ENCODE measurements at places on chromosomes 7 and 10.
A peak's percentile ranks its signal among the peaks of the same experiment; 100 is the strongest.

GRCh38 chr7:123425246-123425645 is 109.1 kb downstream of the IQUB start:
- no peak for DNase-seq

- DNase-seq: no peak
Measured at GRCh38 chr7:133339772-133340171, 86.9 kb downstream of the EXOC4 start.

GRCh38 chr10:92850185-92850584 is 1.9 kb downstream of the EXOC6 start:
- no peak for DNase-seq

- DNase-seq: no peak
Measured at GRCh38 chr7:150874401-150875198, 22.3 kb downstream of the AOC1 start.

DNA sequence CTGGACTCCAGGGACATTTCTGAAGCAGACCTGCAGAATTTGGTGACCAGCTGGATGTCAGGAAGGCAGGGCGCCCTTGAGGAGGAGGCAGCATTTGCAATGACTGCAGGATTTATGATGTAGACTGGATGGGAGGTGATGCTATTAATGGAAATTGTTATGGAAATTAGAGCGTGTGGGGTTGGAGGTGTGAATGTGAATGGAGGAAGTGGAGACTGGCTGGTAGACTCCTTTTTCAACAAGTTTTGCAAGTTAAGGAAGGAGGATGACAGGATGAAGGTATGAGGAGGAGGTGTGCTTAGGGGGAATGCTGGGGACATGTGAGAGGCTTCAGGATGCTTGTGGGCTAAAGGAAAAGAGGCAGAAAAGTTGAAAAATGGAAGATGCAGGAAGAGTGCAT is 137.0 kb downstream of the TMEM178B start:
- DNase-seq: no peak

DNA sequence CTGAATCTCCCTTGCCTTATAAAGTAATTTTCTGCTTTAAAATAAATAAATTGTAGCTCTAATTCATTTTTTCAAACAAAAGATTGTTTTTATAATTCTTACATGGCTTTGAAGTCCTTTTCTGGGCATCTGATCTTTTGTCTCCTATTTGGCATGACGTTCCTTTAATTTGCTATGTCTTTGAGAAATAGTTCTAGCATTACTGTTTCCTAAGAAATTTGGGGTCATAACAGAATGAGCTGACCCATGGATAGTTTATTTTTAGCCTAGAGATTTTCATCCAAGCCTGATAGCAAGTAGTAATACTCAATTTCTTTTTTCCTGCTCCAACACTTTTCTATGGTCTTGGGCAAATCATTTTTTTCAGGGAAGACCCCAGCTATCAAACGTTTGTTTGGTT is 31.4 kb downstream of the CCDC71L start:
- DNase-seq: no peak

DNA sequence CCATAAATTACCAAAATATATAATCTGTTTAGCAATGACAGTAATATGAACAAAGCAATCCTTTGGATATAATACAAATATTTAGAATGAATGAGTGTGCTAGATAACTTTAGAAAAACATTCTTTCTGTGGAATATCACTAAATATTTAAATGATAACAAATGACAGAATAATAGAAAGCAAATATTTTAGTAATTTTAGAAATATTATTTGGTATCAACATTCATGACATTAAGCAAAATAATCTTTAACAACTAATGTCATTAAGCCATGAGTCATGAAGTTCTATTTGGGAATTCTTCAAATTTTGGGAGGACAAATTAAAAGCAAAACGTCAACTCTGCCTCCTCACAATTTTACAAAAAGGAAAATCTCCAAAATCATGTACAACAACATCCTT is 844.8 kb upstream of the LRRN3 start:
- DNase-seq: no peak

- no peak for DNase-seq
Measured at GRCh38 chr10:45386657-45387056, 12.6 kb downstream of the ALOX5 start.

DNA sequence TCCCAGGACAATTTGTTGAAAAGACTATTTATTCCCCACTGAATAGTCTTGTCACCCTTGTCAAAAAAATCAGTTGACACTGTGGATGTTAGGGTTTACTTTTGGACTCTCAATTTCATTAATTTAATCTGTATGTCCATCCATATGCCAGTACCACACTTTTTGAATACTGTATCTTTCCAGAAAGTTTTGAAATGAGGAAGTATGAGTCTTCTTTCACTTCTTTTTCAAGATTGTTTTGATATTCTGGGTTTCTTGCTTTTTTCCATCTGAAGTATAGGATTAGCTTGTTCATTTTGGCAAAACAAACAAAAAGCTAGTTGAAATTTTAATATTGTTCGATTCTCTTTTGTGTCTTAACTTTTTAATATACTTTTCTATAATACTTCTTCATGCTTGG is 21.7 kb downstream of the KLHDC10 start:
- no peak for DNase-seq

DNA sequence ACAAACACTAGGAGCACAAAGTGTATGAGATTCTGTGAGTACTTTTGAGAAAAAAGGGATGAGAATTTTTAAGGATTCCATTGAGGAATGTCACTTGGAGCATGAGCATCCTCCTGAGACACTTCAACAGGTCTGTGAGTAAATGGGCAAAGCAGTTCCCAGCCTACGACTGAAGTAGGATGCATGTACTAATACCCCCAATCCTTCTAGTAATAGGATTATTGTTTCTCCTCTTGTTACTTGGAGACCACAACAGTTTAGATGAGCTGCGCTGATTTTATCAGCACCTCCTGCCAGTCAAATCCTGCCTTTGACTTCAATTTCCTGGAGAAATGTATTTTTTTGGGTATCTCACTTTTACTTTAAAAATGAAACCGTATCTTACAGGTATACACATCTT is 820 bp downstream of the BBS9 start:
- DNase-seq: no peak

DNA sequence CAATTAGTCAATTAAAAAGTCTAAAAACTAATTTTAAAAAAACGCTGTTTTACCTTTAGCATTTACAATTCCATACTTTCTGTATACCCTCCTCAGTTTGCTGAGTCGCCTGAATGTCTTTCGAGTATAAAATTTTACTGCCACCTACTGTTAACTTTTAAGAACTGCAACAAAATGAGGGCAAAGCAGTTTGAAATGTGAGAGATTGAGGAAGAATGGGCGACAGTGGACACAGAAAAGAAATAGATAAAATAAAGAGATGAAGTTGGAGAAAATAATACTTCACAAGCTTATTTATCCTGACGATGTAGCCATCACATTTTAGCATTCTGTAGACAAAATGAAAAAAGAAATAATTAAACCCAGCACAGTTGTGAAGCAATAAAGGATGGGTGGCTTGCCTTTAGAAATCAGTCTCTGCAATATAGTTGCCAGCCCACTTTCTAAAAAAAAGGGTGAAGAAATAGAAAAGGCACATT is 110.8 kb upstream of the PTN start:
- DNase-seq: peak; percentile 19

GRCh38 chr7:31146030-31146429 is 93.9 kb downstream of the ADCYAP1R1 start:
- DNase-seq: no peak

DNA sequence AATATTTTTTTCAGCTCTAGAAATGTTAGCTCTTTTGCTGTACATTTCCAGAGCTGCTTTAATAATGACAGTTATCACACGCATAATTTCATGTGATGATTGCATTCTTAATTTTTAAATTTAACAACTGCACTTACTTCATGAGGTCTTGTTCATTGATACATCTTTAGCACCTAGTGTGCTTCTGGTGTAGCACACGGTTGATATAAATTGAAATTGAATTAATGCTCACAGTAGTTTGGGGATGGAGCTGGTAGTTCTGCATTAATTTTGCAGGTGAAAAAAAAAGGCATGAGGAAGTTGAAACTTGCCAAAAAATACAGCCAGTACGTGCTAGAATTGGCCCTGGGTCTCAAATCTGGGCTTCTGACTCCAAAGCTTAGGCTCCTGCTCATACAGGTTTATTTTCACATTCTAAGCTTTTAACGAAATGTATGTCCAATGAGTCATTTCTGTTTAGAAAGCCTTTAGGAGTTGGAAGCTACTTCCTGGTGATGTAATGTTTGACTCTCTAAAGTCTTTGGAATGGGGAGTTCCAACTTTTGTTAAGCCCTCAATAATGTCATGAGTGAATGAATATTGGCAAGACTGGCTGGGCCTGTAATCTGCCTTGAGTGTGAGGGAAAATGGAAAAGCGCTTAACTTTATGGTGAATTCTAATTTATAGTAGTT is 62.5 kb downstream of the DAGLB start:
- peak; percentile 12 for DNase-seq

- DNase-seq: no peak
Measured at GRCh38 chr7:109842386-109842785, 1248.5 kb upstream of the LRRN3 start.

DNA sequence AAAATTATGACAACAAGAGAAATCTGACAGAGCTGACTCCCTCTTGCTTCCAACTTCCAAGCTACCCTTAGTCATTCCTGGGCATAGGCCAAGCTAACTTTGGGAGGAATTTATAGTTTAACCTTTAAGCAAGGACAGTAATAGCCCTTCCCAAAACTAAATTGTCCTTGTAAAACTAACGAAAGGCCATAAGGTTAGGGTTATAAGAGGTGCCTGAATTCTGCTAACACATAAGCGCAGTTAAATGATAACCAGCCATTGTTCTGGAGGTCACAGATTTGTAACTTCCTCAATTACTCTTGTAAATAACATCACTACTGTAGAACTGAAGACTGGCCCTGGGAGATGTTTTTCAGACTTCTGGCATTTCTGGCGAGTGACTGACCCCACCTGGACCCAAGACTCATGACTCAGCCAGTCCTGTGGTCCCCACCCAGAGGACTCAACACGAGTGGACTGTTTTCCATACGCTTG is 481.2 kb downstream of the KCNMA1 start:
- DNase-seq: no peak

Measured in SHP77 treated with DMSO at 0.1 percent for 48 hours (cell line).